Esophagus mucosa (tissue), 1 donor: ENCODE measurements at places on chromosomes 5 and 9. TPM values are rescaled to one million over a fixed set of nuclear protein-coding genes. Genes with fewer than 3 reads are reported as not detected.

- no peak for ATAC-seq
These were observed 64.5 kb downstream of the TSTD2 start for GRCh38 chr9:97568461-97569275.

- no peak for ATAC-seq
These were observed 495.4 kb downstream of the MAT2B start for GRCh38 chr5:164000819-164001218.

DNA sequence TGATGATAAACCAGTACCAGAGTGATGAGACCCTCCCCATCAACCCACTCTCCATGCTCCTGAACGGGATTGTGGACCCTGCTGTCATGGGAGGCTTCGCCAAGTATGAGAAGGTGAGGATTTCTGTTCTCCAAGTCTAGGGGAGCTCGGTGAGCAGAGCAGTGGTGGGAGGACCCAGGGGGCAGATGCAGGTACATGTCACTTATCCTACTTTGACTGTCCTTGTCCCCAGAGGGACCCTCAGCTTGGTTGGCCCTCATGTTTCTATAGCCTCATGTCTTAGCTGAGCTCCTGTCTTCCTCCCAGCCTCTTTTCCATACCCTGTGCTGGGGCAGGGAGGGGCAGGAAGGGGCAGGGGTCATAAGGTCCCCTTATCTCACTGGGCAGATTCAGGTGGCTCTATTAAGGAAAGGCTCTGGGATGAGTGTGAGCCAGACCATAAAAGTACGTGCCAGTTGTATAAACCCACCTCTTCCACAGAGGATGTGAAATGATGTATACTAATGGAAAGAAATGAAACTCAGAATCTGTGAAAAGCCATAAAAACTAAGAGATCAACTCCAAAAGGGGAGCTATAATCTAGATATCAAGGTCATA is 38.0 kb upstream of the FOXI1 start:
- ATAC-seq = no peak

GRCh38 chr9:9563817-9564216 is 1049.0 kb downstream of the PTPRD start:
- no peak for ATAC-seq

GRCh38 chr9:137170486-137171148 is 766 bp upstream of the LRRC26 start:
- ATAC-seq = no peak

DNA sequence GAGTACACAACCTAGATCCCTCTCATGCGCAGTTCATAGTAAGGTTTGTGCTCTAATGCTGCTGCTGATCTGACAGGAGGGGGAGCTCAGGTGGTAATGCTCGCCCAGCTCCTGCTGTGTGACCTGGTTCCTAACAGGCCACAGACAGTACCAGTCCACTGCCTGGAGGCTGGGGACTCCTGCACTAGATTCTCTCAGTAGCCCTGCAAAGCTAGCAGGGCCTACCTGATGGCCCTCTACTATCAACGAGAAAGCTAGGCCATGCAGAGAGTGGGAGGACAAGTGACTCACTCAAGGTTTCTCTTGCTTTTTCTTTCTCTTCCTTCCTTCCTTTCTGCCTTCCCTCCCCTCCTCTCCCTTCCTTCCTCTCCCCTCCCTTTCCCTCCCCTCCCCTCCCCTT is 55.1 kb upstream of the TEX48 start:
- no peak for ATAC-seq

GRCh38 chr5:143302341-143303045 is 101.0 kb downstream of the NR3C1 start:
- ATAC-seq = no peak

DNA sequence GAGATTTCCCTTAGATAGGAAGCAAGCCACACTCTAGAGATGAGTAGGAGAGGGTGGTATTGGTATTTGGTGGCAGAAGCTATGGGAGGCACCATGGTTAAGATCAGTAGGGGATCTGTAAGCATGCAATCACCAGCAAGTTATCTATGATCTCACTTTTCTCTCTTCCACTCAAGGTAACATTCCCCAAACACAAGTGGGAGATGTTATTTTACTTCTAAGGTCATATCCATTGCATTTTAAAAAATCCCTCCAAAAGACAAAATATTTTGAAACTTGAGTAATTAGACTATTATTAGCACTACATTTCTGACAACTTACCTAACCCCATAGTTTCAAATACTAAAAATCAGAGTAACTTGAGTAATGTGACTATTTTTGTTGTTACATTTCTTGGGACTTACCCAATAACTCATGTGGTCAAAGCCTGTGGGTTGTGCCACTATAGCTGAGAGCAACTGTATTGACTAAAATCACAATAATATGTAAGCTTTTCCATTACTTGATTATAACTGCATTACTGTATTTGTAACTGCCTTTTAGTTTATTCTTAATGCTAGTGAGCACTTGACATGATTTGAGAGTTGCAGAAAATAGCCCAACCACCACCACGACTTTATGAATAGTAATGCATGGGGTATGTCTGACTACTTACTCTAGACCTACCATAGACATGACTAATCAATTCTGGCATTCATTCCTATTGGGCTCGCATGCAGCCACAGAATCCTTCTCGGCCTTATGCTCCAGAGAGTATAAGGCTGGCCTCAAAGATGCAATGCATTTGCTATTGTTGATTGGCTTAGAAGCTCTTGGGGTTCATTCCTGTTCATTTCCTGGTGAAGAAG is 264.7 kb downstream of the TRIM32 start:
- no peak for ATAC-seq

DNA sequence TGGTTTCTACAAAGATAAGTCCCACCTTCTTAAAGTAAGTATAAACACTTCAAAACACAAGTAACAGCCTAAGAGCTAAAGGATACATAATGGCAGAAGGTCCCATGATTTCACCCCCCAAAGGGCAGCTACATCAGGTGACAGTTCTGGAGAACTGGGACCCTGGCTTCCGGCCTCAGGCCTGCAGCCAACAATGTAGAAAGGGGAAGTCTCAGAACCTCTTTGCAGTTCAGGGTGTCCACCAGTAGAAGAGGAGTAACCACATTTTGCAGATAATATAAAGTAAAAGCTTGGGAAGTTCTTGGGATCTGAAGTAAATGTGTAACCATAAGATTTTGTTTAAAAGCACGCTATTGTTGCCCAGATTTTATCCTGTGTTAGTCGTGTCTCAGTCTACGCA is 267.4 kb upstream of the VLDLR start:
- ATAC-seq = no peak

SOWAHA gene
- total RNA-seq = 0.04 TPM

MED22 gene
- total RNA-seq = 10.8 TPM

CATSPER3 gene
- 0.40 TPM for total RNA-seq

SLC34A3 gene
- 0.68 TPM for total RNA-seq

C5orf63 gene
- 5.1 TPM for total RNA-seq

HARS2 gene
- 14.0 TPM for total RNA-seq
